Stimulated activated CD8-positive, alpha-beta memory T cell treated with anti-CD3 and anti-CD28 coated beads, Interleukin-7, amount 100 ng/mL, for 4 hours (primary cell): ENCODE measurements at places on chromosomes 2 and 18.

GRCh38 chr2:209556354-209556961 is 132.6 kb downstream of the MAP2 start:
- DNase-seq = no peak

GRCh38 chr2:42369532-42370229 is 8.7 kb upstream of the COX7A2L start:
- no peak for DNase-seq

DNA sequence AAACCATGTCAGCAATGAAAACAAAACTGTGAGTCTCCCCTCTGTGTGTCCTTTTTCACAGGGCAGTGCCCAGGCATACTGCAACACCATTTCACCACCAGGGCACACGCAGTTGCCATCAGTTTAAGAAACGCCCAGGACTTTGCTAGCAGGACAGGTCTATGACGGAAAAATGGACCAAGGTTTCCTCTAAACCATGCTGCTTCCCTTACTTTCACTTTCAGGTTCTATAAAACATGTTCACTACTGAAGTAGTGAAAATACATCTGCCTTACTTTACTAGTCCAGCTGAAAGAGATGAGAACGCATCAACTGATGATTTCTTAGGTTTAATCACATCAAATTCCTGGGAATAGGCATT is 110.5 kb downstream of the TCF4 start:
- no peak for DNase-seq

GRCh38 chr2:27723372-27724144 is 48.0 kb upstream of the MRPL33 start:
- DNase-seq = no peak

DNA sequence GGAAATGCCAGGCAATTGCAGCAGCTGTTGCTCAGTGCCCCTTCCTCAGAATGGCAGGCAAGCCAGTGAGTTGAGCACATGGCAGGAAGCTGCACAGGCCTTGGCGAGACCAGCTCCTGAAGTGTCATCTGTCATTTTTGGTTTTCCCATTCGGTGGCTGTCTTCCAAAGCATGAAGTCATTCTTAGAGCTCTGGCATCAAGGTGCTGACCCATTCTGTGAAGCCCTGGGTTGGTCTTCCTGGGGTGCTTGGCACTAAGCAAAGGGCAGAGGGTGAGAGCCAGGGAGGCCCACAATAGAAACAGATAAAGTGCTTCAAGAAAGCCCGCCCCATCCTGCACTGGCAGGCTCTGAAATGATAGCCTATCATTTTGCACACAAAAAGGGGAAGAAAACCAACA is 150.5 kb downstream of the VAPA start:
- DNase-seq = no peak

DNA sequence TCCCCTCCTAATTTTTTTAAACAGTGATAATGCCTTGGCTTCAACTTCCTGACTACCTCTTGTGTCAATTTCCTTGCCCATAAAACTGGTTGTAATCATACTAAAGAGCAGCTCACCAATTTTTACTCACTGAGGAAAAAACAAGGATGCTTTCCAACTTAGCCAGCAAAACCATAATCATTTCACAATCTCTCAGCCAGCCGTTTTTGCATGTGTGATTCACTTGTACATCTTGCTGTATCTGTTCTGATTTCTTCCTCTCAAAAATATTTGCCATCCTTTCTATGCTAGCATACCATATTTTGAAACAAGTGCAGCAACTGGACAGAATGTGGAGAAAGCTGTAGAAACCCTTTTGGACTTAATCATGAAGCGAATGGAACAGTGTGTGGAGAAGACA is 60.7 kb downstream of the RAB27B start:
- DNase-seq = no peak

DNA sequence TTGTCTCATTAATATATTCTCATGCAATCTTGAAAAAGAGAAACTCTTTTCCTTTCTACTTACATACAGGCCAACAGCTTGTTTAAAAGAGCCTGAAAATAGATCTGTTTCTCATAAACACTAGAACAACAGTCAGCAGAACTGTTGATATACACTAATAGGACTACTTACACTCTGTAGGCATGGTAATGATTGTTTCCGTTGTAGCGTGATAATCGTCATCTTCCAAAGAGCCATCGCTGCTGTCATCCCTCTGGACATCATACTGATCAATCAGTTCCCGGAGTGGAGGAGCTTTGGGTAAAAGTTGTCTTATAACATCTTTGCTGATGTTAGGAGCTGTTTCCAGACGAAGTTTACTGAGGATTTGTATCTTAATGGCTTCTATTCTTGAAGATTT is 476 bp downstream of the MSTN start:
- DNase-seq = no peak

DNA sequence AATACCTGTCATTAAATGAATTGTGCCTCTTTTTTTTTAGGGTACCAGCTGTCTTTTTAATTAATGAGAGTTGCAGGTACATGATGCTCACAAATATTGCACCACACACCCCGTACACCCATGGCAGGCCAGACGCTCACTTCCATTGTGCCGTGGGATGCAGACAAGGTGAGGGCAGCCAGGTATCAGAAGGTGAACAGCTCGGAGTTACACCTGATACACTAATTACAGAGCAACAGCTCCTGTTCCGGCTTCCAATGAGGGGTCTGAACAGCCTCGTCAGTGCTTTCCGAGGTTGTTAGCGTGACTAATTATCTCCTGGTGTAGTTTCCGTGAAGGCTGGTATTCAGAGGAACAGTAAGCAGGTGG is 442.8 kb downstream of the ZNF516 start:
- DNase-seq = no peak

GRCh38 chr2:97751752-97752151 is 38.4 kb downstream of the ZAP70 start:
- DNase-seq = no peak

DNA sequence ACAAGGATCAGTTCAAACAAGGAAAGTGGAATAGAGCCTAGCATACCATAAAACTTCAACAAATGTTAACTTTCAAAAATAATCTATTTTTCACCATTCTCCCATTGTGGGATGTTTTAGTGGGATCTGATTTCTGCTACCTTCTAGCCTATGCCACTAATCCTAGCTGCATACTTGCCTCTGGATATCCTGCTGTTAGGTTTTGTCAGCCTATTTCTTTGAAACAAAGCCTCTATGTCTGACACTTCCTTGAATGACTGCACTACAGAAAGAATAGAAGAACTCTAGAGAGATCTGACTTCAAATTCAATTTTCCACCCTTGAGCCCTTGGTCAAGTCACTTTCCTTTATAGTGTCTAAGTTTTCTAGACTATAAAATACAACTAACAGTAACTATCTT is 291.5 kb downstream of the PTH2R start:
- no peak for DNase-seq

- no peak for DNase-seq
Measured at GRCh38 chr2:155839991-155840390, 492.5 kb downstream of the NR4A2 start.

DNA sequence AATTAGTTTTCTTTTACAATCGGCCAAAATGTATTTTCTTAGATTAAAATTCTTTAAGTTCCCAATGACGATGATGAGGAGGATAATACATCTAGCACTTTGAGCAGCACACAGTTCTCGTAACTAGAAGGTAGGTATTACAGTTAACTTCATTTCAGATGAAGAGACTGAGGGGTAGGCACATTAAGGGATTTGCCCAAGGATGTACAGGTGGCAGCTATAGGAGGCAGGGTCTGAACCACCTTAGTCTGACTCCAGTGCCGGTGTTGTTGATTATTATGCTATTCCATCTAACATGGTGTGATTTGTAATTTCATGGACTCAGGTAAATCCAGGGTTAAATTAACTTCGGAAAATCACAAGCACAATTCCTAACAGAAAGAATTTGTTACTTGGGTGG is 1.1 kb downstream of the CD28 start:
- DNase-seq = no peak

DNA sequence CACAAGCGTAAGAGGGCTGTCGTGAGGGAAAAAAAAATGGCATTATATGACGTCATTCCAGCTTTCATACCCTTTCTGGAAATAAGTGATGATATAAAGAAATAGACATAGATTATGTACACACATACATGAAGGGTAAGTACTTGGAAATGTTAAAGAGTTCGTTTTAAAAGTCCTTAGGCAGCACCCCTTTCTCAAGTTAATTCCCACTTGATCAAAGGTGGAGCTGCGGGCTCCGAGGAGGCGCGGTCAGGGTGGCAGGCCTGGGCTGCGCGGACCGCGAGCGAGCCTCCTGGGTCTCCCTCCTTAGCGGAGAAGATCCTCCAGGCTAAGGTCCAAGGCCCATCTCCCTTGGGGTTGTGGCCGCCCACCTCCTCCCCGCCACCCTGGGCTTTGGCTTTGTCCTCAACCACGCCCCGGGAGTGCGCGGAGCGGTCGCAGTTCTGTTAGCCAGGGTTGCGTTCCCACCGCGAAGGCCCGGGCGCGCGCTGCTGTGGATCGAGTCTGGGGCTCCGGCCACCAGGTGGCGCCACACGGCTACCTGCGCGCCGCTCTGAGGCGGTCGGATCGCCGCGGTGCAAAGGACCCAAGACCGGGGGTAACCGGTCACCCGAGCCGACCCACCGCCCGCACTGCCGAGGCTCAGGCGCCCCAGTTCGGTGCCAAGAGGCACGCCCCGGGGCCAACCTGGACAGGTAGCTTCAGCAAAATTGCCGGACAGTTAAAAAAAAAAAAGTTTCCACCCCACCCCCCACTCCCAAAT is 66.8 kb downstream of the HNRNPLL start:
- peak; percentile 62 for DNase-seq

- no peak for DNase-seq
Measured at GRCh38 chr2:231541645-231542044, 11.4 kb upstream of the NMUR1 start.

DNA sequence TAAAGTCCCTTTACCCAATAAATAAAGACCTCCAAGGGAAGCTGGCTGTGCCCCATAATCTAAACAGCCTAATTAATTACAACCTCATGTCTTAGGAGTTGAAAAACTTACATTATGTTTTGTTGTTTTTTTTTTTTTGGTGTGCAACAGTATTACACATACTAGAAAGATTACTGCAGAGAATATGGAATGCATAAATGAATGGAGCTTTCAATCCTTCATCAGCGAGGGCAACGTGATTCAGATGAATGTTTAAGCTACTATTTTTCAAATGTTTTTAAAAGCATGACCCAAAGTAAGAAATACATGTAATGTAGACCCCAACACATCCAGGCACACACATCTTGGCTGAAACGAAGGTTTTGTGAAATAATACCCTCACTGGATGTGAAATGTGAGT is 167.1 kb upstream of the FN1 start:
- DNase-seq = no peak

DNA sequence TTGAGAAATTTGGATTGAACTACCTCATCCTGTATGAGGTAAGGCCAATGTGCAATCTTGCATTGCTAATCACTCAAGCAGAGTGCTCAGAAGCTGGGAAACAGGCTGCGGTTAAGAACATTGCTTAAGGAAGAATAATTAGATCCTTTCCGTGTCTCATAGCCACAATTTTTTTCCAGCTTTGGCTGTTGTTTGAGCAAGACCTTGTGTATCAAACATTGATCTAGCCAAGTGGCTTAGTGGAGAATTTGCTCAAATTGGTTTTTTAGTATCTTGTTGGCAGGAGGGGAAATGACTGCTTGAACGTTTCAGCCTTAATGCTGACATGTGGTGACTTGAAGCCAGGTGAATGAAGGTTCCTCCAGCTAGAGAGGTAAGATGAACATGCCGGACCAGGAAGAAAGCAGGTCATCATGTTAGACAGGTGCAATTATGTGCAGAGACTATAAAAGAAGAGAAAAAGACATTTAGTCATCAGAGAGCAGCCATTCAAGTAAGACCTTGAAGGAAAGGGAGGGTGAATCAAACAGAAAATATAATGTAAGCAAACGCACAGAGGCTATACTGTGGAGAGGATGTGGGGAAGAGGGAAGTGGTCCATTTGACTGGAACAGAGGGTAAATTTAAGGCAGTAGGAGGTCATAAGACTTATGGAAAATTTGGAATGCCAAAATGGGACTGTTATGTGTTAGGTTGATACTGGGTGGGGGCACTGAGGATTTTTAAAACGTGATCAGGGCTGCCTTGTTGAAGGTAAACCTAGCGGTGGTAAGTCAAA is 98.9 kb upstream of the CYP1B1 start:
- no peak for DNase-seq

DNA sequence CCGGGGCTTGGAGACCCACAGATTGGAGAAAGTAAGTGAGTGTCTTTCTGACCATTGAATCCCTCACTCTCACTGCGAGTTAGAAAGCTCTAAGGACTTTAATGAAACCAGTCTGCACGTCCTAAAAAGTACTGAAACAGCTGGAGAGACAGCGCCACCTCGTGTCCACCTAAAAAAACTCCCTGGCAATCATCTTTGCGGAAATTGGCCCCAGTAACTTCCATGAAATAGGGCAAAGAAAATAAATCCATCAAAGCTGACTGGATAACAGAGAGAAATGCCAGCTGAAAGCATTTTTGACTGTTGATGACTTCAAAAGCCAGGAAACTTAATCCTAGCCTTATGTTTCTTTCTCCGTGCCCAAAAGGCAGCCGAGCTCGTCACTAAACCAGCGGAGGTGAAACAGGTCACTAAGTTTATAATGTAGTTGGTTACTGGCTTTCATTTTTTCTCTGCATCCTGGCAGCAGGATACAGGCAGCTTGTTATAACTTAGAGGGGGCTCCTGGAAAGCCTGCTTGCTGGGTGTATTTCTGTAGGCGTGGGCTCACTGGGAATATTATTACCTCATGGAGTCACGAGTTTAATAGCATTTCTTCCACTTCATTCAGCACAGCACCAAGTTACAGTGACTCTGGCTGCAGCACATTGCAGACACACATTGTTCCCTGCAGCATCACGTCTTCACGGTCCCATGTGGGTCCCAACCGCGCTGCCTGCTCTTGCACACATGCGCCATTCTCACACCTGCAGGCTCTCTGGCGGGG is 266.5 kb downstream of the HRH4 start:
- DNase-seq = peak; percentile 8

GRCh38 chr2:241994086-241994485 is 124.6 kb downstream of the RTP5 start:
- DNase-seq = no peak

GRCh38 chr2:73075477-73076373 is 4.2 kb upstream of the SFXN5 start:
- DNase-seq = no peak

DNA sequence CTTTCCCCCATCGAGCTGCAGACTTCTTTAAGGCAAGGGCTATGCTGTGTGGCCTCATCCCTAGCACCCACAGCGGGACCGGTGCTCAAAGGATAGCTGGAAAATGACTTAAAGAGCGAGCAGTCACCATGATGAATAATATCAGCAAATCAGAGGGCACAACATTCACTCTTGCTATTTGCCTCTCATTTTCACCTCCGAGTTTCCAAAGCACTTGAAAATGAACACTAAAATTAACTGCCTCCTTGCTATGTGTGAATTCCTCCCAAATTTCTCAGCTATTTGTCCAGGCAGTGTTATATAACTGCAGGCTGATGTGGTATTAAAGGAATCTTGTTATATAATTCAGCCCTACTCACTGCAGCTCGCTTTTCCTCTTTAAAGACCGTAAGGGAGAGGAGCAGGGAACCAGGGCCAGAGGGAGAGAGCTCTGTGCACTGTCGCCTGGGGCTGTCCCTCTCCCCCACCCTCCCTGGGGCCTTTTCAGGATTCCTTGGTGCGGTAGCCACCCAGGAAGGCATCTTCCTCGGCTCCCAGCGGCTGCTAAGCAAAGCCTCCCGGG is 1.4 kb downstream of the CYS1 start:
- no peak for DNase-seq
